Activated CD4-positive, CD25-positive, alpha-beta regulatory T cell (primary cell): ENCODE measurements at places on chromosomes 3 and 15.
A peak's percentile ranks its signal among the peaks of the same experiment; 100 is the strongest.

DNA sequence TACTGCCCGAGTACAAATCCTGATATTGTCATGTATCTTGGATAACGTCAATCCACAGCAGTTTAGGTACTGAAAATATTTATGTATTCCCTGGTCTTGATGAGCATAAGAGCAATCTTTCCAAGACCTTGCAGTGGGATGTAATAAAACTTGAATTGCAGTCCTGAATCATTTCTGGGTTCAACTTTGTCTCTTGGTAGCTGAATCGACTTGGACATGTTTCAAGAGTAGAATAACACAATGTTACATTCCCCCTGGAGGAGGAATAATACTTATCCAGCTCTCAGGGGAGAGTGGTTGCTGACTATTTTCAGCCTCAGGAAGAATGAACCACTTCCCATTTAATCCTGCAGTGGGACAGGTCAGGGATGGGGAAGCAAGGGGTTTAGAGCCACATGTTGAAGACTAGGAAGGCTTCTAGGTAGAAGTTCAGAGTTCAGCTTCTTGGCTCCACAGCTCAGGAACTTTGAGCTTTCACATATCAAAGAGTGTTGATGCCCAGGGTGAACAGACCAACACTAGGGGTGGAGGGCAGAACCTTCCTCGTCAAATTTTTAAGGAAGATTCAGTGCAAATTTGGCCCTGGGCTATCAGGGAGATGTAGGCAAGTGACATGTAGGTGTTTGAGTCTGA is 43.4 kb upstream of the GPD1L start:
- no peak for DNase-seq

DNA sequence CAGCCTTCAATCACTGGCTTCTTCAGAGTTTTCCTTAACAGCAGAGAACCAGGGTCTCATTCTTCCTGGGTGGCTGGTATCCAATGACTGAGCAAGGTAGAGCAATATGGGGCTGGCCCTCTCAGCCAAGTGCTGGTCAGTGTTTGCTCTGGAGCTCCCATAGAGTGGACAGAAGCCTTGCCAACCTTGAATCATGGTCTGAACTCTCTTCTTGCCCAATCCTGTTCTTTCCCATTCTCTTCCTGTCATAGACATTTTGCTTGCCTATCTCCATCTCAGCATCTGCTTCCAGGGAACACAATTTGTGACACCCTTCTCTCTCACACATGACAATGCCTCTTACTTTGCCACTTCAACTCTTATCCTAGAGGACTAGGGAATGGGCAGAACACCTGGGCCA is 245.6 kb upstream of the PEX5L start:
- no peak for DNase-seq

GRCh38 chr15:80508783-80509182 is 104.6 kb downstream of the ARNT2 start:
- DNase-seq = no peak

DNA sequence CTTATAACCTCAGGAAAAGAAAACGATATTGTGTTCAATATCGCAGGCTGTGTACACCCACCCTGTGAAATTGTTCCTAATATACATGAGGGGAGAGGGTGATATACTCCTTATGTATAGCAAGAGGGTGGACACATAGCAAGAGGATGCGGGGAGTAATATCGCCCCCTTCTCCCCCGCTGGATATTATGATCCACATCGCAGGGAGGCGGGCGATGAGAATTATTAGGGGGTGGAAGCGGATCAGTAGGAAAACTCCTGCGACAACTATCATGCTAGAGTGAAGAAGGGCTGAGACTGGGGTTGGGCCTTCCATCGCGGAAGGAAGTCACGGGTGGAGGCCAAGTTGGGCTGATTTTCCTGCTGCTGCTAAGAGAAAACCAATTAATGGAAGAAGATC is 24.9 kb upstream of the BMF start:
- no peak for DNase-seq

DNA sequence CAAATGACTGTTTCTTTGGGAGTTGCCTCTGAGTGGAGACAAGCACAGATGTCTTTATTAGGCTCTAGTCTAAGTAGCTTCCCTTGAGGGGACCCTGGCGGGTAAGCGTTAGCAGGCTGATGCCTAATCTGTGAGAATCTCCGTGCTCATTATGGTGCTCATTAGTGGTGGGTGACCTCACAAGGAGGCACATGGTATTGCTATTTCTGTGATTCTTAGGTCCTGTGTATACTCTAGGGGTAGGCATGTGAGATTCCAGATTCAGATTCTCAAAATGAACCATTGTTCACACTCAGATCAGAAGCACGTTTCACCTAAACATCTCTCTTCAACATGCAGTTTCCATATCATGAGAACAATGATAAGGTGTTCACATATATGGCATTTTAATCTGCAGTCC is 809.7 kb downstream of the NR2F2 start:
- DNase-seq = no peak

DNA sequence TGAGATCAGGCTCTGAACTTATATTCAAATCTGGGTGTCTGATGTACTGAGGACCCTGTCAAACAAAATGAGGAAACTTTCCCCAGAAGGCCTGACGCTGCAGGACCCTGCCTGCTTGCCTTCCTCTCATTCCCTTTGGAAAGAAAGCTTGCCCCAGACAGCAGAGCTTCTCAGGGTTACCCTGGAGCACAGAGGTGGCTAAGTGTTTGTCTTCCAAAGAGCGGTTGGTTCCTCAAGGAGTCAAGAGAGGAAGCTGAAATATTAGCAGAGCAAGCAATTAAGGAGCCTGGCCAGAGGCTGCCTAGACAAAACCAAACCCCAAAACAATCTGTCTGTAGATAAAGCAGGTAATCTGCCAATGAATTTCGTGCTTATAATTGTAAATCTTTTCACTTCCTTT is 175.3 kb downstream of the NR1D2 start:
- no peak for DNase-seq

- DNase-seq = no peak
Observed at GRCh38 chr15:65924004-65924403, 54.7 kb downstream of the RAB11A start.

DNA sequence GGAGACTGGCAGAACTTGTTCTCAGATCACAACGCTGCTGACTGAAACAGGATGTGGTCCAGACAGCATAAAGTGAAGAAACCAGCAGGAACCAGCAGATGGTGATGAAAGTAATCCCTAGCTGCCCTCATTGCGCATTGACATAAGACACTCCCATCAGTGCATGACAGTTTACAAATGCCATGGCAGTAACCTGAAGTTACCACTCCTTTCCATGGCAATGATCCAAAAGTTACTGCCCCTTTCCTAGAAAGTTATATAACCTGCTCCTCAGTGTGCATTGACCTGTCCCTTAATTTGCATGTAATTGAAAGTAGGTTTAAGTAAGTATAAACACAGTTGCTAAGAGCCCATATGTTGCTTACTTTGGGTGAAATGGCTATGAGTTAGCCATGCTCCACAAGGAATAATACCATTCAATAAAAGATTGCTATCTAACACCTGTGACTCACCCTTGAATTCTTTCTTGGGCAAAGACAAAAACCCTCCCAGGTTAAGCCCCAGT is 149.1 kb upstream of the CD96 start:
- DNase-seq = no peak

- no peak for DNase-seq
Observed at GRCh38 chr3:58584690-58585004, 7.5 kb upstream of the FAM107A start.

DNA sequence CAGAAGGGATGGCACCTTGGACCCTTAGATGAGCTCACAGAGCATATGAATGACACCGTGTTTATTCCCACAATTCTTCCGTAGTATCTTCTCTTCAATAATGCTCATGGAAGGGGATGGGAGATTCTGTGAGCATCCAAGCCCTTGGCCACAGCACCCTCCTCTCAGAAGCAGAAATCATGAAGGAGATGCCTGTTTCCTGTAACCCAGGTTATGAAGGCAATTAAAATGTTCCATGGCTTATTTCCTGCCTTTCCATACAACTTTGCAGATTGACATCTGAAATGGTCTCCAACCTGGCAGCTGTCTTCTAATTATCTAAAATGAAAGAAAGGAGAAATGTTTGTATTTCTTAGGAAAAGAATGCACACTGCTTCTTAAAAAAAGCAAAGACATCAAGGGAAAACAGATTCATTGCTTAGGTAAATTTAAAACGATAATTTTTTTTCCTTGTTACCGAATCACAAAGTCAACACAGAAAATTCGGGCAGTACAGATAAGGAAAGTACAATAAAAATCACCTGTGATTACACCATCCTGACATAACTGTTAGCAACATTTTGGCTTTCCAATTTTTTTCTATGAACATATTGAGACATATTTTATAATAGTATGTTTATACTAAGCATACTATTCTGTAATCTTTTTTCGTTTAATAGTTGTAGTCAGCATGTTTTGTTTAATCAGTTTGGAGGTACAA is 128.5 kb downstream of the SQOR start:
- no peak for DNase-seq

DNA sequence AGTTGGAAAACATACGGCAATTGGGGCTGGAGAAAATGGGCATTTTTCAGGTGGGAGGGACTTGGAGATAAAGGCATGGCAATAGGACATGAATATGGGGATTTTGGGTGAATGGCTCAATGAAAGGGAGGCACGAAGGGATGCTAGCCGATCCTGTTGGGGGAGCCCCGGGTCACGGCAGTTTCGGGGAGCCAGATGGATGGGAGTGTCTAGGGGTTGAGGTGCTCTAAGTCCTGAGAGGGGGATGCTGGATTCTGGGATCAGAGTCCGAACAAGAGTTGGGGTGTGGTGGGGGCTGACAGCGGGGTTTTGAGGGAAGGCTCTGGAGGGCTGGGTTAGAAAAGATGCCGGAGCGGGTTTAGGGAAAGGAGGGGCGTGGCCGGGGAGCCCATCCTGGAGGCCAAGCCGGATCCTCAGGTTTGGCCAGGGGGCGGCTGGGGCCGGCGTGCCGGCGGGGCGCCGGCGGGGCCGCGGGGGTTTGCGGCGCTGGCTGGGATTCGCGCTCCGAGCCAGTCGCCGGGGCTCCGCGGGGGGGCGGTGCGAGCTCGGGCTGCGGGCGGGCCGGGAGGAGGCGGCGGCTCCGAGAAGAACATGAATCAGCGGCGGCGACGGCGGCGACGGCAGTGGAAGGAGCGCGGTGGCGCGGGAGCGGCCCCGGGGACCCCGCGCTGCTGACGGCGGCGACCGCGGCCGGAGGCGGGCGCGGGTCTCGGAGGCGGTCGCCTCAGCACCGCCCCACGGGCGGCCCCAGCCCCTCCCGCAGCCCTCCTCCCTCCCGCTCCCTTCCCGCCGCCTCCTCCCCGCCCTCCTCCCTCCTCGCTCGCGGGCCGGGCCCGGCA is at the start of gene TYRO3:
Gene TYRO3, plus strand, starts transcription at position 813 of the 839 bp plus-strand sequence. CDS start 46 bp downstream, outside the sequence.
- peak; percentile 55 for DNase-seq

DNA sequence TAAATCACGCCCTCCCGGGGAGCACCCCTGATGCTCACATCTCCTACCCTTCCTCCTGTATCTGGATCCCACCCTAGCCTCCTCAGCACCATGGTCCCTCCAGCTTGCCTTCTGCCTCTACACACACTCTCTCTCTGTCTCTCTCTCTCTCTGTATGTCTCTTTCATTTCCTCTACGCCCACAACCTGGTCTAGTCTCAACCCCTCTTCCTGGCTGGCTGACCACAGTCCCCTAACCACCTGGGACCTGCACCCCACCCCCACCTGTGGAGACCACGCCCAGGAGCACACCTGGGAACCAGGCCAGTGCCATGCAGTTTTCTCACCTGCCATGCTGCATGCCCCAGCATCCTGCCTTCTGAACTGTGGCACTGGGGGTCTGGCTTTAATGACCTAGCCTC is 4.0 kb upstream of the CFAP100 start:
- no peak for DNase-seq

DNA sequence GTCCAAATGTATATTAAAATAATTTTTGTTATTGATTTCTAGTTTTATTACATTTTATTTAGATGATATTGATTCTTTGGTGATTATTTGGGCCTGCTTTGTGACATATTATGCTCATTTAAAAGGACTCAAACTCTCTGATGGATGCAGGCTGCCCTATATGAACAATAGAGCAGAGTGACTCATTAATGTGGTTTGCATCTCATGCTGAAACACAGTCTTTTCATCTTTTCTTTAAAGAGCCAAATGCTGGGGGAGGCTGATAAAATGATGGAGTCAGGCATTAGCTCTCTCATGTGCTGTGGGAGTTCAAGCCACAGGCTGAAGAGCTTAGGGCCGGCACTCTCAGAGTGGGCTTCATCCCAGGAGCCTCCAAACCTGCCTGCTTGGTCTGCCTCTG is 7.2 kb downstream of the PLA1A start:
- DNase-seq = no peak

- no peak for DNase-seq
Observed at GRCh38 chr15:90829942-90830440, 38.4 kb upstream of the FURIN start.

GRCh38 chr3:188212308-188212969 is 58.5 kb downstream of the LPP start:
- DNase-seq = no peak

- no peak for DNase-seq
Observed at GRCh38 chr3:133441867-133442270, 42.0 kb downstream of the BFSP2 start.

DNA sequence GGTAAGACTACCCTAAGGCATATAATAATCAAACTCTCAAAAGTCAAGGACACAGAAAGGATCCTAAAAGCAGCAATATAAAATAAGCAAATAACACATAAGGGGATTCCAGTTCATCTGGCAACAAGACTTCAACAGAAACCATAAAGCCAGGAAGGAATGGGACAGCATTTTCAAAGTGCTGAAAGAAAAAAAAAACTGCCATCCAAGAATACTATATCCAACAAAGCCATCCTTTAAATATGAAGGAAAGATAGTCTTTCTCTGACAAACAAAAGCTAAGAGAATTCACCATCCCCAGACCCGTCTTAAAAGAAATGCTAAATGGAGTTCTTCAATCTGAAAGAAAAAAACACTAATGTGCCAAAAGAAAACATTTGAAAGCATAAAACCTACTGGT is 14.7 kb upstream of the CLN6 start:
- DNase-seq = no peak

DNA sequence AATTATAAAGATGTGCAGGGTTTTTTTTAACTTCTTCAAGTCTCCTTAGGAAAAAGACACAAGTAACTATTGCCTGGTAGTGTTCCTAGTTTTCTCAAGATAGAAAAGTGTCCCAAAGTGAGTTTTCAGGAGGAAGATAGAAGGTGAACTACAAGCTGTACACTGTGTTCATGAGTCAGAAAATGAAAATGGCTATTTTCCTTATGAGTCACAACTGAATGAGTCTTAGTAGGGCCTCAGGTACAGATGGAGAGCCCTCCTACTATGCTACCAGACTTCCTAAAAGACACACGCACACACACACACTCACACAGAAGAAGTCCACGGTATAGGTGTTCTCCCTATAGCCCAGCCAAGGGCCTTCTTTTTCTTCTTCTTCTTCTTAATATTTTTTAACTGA is 3.1 kb downstream of the MYO1E start:
- DNase-seq = no peak
